ENCODE measurements at places on chromosomes 2 and 18.

DNA sequence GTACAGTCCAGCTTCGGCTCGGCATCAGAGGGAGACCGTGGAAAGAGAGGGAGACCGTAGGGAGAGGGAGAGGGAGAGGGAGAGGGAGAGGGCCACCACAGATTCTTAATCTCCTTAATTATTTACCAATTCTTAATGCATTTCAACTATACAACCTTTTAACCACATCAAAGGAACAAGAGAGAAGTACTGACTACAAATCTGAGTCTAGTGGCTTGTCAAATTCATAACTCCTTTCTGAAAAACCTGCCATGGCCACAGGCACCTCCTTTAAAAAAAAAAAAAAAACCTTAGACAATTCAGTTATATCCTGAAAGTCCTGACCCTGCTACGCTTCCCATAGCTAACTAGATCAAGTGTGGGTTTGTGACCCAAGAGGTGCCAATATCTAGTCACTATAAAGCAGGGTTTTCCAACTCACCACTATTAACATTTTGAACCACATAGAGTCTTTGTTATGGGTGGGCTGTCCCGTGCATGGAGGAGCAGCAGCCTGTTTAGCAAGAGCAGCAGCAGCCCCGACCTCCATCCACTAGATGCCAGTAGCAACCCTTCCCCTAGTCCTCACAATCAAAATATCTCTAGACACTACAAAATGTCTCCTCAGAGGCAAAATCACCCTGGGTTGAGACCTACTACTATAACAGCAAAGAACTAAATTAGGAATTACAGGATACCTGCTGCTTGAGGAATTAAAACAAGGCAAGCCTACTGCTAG, 6.8 kb downstream of the ESCO1 start:
- no peak for DNase-seq

DNA sequence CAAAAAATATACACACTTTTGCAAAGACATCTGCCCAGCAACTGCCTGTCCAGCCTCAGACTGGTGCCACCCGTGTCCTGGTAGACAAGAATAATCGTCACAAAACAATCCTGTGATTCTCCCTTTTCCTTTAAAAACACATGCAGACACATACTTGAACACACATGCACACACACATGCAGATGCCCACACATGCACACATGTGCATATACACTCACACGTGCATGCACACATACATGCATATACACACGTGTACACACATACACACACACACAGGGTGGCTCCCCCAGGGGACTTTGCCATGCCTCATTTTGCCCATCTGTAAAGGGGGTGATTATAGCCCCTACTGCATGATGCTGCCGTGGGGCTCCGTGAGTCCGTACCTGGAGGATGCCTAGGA, 24.9 kb upstream of the ALPP start:
- no peak for DNase-seq

- DNase-seq = no peak
These were observed 274.4 kb downstream of the LRRTM1 start for GRCh38 chr2:80030135-80030534.

DNA sequence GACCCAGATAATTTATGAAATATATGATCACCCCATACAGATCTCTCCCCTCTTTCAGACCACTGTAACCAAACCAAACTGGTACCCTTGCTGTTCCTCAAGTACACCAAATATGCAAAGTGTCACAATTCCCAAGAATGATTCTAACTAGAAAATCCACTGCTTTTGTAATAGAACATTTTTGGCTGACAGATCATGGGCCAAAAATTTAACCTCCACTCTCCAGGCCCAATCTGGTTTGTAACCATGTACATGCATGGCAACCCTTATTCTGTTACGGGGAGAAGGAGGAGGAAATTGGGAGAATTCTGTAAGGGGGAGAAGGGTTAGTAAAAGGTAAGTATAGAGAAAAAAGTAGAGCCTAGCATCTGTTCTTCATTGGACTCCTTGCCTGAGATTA, 62.0 kb downstream of the IKZF2 start:
- DNase-seq = no peak

DNA sequence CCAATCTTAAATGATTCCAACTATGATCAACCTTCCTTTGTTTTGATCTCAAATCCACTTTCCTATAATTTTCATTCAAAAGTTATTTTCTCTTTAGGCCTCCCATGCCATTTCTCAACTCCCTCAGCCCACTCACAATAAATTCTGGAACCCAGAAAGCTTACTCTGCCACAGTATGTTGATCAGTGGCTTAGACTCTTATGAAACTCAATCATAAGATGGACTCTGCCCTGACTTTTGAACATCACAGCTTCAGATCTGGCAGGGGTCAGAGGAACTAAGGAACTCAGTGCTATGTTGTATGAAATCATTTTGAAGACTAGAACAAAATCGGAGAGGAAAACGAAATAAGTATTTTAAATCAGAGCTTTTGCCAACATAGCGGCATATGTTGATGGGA, 59.8 kb upstream of the LGALSL start:
- DNase-seq = no peak

GRCh38 chr18:79934311-79935097, 16.9 kb downstream of the SLC66A2 start:
- no peak for DNase-seq

- no peak for DNase-seq
These were observed 48.6 kb upstream of the RALBP1 start for GRCh38 chr18:9426753-9427152.

GRCh38 chr2:30191819-30192271, 39.5 kb upstream of the LBH start:
- DNase-seq = no peak

GRCh38 chr2:186590759-186591505, 1.1 kb downstream of the ITGAV start:
- no peak for DNase-seq

GRCh38 chr18:79936641-79937040, 14.8 kb downstream of the SLC66A2 start:
- DNase-seq = no peak

- no peak for DNase-seq
These were observed 370.7 kb upstream of the SYT4 start for GRCh38 chr18:43648002-43648401.

DNA sequence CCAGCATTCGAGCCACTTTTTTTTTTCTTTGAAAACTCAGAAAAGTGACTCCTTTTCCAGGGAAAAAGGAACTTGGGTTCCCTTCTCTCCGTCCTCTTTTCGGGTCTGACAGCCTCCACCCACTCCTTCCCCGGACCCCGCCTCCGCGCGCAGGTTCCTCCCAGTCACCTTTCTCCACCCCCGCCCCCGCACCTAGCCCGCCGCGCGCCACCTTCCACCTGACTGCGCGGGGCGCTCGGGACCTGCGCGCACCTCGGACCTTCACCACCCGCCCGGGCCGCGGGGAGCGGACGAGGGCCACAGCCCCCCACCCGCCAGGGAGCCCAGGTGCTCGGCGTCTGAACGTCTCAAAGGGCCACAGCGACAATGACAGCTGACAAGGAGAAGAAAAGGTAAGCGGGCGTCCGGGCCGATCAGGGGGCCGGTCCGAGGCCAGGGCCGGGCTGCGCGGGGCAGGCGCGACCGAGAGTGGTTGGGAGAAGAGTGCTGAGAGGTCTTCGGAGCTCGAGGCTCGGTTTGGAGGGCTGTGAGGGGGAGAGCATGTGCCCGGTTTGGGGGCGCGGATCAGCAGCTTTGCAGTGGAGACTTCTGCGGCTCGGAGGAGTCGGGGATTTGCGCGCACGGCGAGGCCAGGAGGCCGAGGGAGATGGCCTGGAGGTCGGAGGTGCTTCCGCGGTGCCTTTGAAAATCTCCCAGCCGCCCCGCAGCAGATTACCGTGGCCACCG, 502 bp downstream of the EPAS1 start:
- DNase-seq = no peak

- DNase-seq = no peak
These were observed 59.7 kb upstream of the PHLPP1 start for GRCh38 chr18:62655520-62656219.

DNA sequence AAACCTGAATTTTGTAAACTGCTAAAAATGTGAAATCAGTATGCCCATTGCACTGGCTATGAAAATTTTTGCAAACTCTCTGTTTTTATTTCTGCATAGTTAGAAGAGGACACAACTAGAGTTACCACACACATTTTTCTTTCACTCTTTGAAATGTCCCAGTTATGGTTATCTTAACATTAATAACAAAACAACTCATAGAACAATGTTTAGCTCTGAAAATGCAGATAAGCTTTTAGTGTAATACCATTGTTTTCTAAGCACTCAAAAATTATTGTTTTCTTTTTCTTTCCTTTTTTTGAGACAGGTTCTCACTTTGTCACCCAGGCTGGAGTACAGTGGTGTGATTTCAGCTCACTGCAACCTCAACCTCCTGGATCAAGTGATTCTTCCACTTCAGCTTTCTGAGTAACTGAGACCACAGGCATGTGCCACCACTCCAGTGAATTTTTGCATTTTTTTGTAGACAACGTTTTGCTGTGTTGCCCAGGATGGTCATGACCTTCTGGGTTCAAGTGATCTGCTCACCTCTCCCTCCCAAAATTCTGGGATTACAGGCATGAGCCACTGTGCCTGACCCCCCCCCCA, 1204.5 kb upstream of the ZEB2 start:
- no peak for DNase-seq
